ENCODE measurements at places on chromosomes 6 and 20. TPM values are rescaled to one million over a fixed set of nuclear protein-coding genes. Genes with fewer than 3 reads are reported as not detected.

- no peak for DNase-seq
These were observed 198.6 kb upstream of the SIM1 start for GRCh38 chr6:100663219-100663863.

DNA sequence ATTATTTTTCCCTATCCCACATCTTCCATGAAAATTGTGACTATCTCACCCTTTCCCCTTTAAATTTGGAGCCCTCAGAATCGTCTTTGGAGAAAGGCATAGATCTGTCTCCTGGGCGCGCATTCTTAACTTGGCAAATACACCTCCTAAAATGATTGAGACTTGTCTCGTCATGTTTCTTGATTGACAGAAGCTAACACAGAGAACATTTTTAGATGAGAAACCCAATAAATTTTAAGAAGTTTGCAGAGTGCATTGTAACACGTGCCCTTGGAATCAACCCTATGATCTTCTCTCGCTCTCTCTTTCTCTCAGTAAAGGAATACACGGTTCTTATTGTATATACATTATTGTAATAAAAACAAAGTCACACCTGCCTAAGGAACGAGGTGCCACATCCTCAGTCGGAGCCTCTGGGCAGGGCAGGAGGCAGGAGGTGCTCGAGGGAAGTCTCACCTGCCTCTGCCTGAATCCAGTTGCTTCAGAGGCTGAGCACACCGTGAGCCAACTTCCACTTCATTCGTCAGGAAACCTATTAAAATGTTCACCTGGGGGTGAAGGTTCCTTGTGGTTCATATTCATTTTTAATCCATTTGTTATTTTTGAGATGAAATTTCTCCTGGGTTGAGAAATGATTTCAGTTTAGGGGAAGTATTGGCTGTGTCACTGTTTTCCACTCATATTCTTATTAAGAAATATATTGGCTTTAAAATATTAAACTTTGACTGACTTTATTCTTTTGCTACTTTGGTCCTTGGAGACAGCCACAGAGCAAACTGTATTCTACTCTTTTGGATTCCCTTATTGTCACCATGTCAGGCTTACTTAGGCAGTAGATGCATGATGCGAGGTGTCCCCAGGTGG lies 90.5 kb upstream of the THBS2 start:
- DNase-seq: no peak

GRCh38 chr6:56246881-56247653 lies at the start of gene COL21A1:
Gene COL21A1, minus strand, starts transcription at chr6:56247580. Its CDS starts 64,962 bp downstream, at chr6:56182618.
- DNase-seq: peak; percentile 58

GRCh38 chr20:39660965-39661364 lies 698.8 kb downstream of the DHX35 start:
- DNase-seq: no peak

Gene SAMD3
- total RNA-seq: not detected

Measured in heart right ventricle (tissue), 16 donors.